ENCODE measurements at places on chromosomes 3 and 15. TPM values are rescaled to one million over a fixed set of nuclear protein-coding genes. Genes with fewer than 3 reads are reported as not detected.

DNA sequence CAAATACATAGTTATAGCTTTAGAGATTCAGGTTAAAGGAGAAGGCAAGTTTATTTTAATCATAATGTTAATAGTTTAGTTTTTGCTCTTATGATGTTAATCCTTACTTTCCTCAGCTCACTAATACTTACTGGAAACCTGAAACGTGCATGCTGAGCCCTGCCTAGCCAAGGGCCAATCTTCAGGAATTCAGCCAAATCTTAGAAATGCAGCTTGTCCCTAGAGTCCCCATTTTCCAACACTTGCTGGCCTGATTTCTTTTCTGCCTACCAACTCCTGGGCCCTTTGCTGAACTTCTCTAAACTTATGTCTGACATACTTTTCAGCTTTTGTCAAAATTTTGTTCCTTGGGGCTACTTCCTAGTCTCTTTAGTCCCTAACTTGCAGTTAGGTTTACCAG lies 22.8 kb downstream of the BCHE start:
- DNase-seq: no peak

GRCh38 chr3:117843356-117843755 lies 1133.8 kb downstream of the TUSC7 start:
- DNase-seq: no peak

- DNase-seq: no peak
Observed at GRCh38 chr3:56844536-56844935, 42.8 kb upstream of the ARHGEF3 start.

DNA sequence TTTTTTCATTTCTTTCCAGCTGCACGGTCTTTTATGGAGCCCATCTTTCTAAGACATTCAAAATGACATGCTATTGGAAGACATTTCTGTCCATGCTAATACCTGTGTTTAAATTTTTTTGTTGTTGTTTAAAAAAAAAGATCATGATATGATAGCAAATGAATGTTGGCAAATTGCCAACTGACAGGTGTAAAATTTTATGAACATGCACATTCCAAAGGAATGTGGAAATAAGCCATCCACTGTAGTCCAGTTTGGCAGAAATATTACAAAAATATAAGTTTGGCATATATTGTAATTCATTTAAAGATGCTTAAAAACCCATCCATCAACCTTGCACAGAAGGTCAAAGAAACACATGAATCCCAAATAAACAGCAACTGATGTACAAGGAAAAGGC lies 75.6 kb upstream of the WNT5A start:
- no peak for DNase-seq

GRCh38 chr15:63133786-63134185 lies 12.1 kb downstream of the LACTB start:
- DNase-seq: no peak

GRCh38 chr15:22237891-22238275 lies 157.6 kb downstream of the OR4M2 start:
- no peak for DNase-seq

PLAAT1 gene
- not detected for polyA plus RNA-seq

SLC24A5 gene
- not detected for polyA plus RNA-seq
